Endothelial cell of umbilical vein (primary cell): ENCODE measurements at places on chromosomes 16 and 17. TPM values are rescaled to one million over a fixed set of nuclear protein-coding genes. Genes with fewer than 3 reads are reported as not detected.
A peak's percentile ranks its signal among the peaks of the same experiment; 100 is the strongest.

DNA sequence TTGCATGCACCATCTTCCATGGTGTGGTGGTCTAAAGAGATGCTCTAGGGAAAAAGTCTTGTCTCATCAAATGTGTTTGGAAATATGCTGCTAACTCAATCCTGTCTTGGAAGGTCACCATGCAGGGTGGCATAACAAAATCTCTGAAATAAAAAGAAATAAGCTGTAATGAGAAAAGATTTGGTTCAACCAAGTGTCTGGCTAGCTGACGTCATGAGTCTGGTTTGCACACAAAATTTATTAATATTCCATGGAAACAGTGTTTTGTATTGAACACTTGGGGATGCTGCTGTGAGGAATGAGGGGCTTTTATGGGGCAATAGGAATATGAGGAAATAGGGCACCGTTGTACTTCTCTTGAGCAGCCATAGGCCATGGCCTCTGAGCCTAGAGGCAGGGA lies 575.7 kb upstream of the CDH5 start:
- DNase-seq, result no peak

GRCh38 chr16:11957591-11958395 lies 7.2 kb upstream of the TNFRSF17 start:
- DNase-seq, result no peak

The BEAN1 gene
- total RNA-seq, result not detected in 2 replicates

DNA sequence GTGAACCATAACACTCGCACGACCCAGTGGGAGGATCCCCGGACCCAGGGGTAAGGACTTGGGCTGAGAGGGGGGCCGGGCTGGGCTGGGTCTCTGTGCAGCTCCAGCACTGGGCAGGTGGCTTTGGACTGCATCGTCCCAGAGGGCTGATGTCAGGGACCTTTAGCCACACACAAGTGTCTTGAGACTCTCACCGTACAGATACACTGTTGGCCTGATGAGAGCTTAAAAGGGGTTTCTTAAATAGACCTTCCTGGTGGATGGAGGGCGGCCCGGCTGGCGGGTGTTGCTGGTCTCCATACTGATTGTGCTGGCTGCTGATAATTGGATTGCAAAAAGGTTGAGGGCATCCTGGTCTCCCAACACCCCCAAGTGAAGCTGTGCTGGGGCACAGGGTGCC lies 21.7 kb upstream of the CLEC18A start:
- DNase-seq, result no peak

The CA7 gene
- total RNA-seq, result not detected in 2 replicates

The CPNE7 gene
- total RNA-seq, result 1.5 and 2.0 TPM in 2 replicates

GRCh38 chr17:45646288-45646988 lies 137.7 kb upstream of the CRHR1 start:
- no peak for DNase-seq

The IRX3 gene
- not detected in 2 replicates for total RNA-seq

- DNase-seq, result no peak
Observed at GRCh38 chr16:9898555-9898954, 283.7 kb downstream of the GRIN2A start.

DNA sequence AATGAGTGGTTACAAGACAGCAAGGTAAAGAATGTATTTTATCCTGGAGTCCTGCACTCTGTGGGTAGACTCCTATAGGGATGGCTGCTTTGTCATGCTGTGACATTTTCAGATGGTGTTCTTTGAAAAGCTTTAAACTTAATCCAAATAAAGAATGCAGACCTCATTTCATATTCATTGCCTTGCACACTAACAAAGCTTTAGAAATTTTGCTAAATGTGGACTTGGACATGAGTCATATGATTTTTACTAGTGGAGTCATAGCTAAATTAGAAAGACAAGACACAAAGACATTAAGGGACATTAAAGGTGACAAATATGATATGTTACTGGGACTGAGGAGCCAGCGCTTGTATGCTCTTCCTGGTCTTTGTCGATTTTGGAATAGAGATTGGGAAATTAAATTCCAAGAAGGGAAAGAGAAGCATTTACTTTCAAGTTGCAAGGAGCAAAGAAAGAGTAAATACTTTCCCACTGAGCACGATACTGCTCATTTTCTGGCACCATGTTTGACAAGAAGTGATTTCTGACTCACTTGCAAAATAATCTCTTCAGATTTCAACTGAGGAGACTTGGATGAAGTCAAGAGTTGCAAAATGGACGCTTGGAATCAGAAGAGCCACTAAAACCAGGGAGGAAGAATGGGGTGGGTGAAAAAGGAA lies 152.9 kb upstream of the MYOCD start:
- DNase-seq, result no peak

DNA sequence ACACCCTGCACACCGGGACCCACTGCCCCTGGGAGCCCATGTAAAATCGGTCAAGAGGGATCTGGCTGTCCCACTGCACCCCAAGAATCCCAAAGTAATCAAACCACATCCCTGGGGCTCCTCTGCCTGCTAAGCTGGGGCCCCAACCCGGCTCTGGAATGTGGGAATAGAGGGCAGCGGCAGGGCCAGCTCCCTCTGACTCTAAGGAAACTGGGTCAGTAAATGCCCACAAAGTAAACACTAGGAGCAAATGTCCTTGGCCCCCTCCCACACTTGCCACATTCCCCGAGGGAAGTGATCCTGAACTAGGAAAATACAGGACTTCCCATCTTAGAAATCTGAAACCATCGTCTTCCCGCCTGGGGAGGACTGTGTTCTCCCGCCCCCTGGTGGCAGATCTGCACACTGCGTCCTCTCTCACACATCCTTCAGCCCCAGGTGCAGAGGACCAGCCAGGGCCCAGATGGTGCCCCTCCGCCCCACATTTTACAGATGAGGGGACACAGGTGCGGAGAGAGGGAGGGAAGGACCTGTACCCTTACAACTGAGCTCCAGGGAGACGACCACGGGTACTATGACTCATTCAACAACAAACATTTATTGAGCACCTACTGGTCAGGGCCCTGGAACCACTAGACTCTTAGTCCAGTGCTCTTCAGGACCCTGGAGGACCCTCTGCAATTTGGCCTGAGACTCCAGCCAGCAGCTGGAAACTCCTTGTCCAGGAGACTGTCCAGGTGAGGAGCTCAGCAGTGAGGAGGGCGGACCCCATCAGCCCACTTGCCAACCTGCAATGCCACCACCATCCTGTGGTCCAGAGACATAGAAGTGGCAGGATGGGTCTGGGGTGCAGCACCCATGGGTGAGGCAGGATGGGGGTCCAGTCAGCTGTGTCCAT lies 10.1 kb downstream of the P3H4 start:
- peak; percentile 77 for DNase-seq

- DNase-seq, result no peak
Observed at GRCh38 chr16:15741207-15741871, 91.3 kb downstream of the NDE1 start.

GRCh38 chr16:48680881-48681280 lies 70.9 kb upstream of the N4BP1 start:
- DNase-seq, result no peak

The KRTAP4-1 gene
- not detected in 2 replicates for total RNA-seq

- DNase-seq, result no peak
Observed at GRCh38 chr17:21278450-21279197, 5.9 kb upstream of the MAP2K3 start.

DNA sequence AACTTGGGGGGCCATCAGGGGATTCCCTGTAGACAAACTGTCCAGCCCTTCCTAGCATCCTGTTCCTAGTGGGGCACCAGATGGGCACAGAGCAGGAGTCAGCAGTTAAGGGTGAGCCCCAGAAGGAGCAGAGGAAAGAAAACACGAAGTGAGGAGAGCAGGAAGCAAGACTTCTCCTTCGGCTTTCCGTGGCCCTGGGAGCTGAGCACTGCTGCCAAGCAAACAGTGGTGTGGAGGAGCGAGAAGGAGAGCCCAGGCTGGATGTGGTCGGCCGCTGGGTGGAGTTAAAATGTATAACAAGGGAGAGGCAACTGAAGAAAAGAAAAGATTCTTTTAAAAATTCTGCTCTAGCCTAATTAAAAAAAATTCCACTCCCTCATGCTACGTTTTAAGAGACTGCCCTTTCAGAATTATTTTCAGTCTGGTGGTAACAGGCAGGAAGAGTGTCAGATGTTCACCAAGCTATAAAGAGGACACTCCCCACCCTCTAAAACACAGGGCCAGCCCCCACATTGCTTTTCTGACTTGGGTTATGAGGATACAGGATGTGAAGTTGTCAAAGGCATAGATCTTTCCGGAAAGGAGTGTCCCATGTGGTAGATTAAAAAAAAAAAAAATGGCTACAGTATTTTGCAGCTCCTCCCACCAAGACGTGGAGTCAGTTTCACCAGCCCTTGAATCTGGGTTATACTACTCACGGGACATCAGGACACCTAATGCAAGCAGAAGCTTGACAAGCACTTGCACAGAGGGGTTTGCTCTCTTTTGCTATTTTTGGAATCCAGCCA lies 74.9 kb upstream of the ZFHX3 start:
- peak; percentile 24 for DNase-seq

The CNTD1 gene
- not detected in 2 replicates for total RNA-seq

GRCh38 chr17:64441772-64442540 lies 7.0 kb upstream of the MILR1 start:
- peak; percentile 74 for DNase-seq

- no peak for DNase-seq
Observed at GRCh38 chr17:8005967-8006730, 3.7 kb downstream of the GUCY2D start.

GRCh38 chr17:66317629-66318028 lies 15.2 kb downstream of the PRKCA start:
- no peak for DNase-seq

The SHBG gene
- not detected in 2 replicates for total RNA-seq

DNA sequence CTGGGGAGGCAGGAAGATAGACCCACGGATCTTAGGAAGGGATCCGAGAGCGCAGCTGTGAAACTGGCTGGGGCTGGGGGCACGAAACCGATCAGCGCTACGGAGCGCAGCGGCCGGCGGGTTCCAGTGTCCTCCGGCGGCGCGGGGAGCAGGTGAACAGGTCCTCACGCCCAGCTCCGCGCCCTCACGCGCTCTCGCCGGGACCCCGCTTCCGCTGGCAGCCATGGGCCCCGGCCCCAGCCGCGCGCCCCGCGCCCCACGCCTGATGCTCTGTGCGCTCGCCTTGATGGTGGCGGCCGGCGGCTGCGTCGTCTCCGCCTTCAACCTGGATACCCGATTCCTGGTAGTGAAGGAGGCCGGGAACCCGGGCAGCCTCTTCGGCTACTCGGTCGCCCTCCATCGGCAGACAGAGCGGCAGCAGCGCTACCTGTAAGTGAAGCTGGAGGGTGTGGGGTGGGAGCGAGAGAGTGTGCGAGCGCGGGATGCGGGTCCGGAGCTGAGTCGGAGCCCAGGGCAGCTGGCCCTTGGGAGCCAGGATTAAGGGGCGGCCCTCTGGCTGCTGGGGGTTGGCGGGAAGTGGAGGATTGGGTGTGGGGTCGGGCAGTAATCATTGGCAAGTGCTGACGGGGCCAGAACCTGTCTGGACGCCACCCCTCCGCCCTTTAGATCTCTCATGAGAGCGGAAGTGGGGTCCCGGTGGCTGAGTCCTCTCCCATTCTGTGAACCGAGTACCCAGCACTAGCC lies 479 bp downstream of the ITGA3 start:
- peak; percentile 68 for DNase-seq

DNA sequence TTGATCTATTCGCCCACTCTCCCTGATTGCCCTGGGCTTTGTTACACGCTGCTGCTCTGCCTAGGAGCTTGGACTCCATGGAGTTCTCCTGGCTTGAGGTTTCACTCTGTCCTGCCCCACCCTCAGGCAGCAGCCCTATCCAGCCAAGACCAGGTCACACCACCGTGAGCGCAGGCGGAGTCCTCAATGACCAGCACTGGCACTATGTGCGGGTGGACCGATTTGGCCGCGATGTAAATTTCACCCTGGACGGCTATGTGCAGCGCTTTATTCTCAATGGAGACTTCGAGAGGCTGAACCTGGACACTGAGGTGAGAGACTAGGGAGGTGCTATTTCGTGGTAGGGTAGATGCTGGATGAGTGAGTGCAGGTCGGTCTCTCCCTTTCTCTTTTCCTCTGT lies 3.5 kb downstream of the CNTNAP1 start:
- no peak for DNase-seq

GRCh38 chr16:71353736-71354135 lies 4.8 kb upstream of the CALB2 start:
- DNase-seq, result no peak

The KRTAP4-4 gene
- total RNA-seq, result not detected in 2 replicates

DNA sequence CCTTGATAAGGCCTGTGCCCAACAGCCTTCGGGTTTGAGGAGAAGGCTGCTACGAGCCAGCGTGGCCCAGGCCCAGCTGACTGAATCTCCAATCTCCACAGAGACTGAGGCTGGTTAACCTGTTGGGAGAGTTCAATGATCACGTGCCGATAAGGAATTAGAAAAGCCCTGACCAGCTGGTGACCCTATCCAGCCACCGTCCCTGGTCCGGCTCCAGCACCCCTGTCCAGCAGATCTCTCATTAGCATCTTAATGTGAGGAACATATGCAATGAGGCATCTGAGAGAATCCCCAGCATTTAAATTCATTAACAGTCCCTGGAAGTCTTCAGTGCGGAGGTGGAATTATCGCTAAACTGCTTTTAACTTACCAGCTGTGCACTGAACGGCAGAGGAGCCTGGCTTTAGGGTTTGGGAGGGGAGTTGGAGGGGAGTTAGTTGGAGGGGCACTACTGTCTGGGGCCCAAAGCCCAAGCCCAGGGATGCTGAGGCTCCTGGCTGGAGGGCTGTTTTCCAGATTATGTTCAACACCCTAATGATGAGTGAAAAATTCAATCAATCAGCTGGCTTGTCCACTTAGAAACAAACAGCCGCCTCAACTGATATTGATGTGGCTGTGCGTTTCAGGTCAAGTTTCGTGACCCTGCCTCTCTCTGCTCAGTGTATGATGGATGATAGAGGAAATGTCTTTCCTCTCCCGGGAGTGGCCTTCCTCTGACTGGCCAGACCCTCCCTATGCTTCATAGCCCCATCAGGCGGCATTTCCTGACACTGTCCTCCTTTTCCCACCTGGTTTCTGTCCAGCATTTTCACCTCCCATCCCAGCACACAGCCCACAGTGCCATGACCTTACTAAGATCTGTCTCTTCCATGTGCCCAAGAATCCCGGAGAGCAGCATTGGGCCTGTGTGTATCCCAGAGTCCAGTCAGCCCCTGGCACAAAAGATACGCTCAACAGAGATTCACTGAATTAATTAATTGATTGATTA lies 184.5 kb downstream of the CCT6B start:
- DNase-seq, result no peak

GRCh38 chr17:45366691-45367090 lies 49.9 kb upstream of the MAP3K14 start:
- no peak for DNase-seq

DNA sequence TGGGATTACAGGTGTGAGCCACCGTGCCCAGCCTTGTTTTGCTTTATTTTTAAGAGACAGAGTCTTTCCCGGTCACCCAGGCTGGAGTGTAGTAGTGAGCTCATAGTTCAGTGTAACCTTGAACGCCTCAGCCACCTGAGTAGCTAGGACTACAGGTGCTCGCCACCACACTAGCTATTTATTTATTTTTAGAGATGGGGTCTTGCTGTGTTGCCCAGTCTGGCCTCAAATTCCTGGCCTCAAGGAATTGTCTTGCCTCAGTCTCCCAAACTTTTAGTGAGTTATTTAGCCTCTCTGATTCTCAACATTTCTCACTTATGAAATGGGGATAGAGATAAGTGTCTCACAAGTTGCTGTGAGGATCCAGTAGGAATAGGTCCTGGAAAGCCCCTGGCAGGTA lies 21.7 kb downstream of the FZD2 start:
- no peak for DNase-seq

- no peak for DNase-seq
Observed at GRCh38 chr17:12575641-12576040, 90.0 kb upstream of the MYOCD start.

The SLC16A13 gene
- 18.6 and 24.7 TPM in 2 replicates for total RNA-seq

The SP6 gene
- total RNA-seq, result 0.90 and 1.3 TPM in 2 replicates
